ENCODE measurements at places on chromosomes 16 and 17.
A peak's percentile ranks its signal among the peaks of the same experiment; 100 is the strongest.

DNA sequence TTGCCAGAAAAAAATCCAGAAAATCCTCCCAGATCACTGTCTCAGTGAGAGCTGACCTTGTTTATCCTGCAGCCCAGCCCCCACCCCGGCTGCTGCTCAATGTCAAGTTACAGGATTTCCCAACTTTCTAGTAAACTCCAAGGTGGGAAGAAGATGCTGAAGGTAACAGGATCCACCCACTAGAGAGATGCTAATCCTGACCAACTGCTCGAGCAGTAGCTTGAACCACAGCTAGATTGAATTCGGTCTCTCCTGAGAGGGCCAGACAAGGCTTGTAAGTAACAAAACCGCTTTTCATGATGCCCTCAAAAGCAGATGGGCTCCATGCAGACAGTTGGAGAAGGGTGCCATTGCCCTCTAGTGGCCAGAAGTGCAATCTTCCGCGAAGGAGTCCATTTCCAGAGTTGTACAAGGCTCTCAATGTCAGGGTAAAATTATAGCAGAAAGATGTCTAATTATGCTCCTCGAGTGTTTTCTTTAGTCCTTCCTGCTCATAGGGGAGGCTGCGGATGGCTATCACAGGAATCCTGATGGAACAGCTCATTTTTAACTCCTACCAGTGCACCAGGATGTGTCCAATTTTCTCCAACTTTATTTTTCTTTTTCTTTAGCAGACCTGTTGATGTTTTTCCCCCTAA lies 3.9 kb downstream of the CDH11 start:
- peak; percentile 87 for DNase-seq

DNA sequence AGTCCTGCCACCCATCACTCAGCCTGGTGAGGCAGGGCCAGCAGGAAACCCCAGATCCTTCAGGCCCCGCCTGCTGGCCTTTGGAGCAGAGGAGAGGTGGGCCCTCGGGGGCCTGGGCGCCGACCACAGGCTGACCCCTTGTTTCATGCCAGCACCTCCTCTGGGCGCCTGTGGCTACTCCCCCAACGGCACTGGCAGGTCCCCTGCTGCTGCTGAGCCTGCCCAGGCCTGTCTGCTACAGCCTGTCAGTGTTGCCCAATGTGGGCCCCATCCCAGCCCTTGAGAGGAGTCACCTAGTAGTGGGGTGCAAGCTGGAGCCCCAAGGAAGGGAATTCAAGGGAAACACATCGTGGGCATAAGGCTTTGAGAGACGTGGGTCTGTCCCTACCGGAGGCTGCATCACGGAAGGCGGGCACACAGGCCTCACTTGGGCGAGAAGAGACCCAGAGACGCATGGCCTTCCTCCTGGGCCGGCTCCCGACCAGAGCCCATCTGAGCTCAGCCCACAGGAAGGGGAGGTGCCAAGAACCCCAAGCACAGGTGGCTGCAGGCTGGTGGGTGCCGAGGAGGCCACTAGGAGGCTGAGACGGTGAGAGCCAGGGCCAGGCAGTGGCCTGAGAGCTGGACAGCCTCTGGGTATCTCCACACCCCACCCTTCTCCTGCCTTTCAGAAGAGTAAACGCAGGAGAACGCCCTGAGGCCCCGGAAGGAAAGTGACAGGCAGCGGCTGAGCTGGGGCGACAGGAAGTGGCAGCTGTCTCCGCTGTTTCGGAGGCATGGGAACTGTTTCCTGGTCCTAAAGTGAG lies 8.0 kb upstream of the FASN start:
- no peak for DNase-seq

DNA sequence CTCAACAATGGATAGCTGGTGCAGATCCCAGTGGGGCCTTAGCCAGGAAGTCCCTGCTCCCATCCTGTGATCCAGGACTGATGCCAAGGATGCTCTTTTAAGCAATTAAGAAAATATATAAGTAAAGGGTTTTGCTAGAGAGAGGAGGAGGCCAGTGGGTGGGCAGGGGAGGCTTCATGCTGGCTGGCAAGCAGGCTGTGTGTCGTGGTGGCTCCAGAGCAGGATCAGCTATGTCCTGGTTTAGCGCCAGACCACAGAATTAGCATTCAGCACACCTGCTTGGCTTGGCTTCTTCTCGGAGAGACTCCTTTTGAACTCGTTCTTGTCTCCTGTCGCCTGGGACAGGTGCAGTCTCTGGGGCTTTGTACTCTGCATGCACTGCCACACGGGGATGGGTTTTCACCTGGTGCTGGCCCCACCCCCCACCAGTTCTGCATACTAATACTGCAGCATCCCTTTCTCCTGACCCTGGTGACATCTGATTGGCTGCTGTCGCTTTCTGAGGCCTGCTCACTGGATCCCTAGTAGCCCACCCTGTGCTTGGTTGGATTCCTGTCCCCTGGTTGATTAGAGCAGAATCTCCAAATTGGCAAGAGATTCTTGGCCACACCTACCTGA lies 66.1 kb downstream of the PLD6 start:
- no peak for DNase-seq

GRCh38 chr16:57186872-57187854 lies 1.0 kb downstream of the RSPRY1 start:
- peak; percentile 56 for DNase-seq

GRCh38 chr17:9225305-9226101 lies 204.2 kb downstream of the NTN1 start:
- DNase-seq = no peak

DNA sequence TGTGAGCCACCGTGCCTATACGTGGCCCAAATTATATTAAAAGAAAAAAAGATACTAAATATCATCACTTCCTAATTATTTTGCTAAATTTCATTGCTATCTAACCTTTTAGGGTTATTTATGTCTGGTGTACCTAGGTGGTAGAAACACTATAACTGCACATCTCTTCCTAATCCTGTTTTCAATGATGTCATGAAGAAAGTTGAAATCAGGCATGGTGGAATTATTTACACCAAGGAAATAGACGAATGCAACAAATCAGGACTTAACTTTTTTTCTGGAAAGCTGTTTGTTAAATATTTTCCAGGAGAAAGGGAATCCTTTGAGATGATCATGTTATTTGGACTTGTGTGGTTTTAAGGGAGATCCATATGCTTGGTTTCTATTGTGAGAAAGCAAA lies 39.2 kb upstream of the SKAP1 start:
- DNase-seq = no peak

DNA sequence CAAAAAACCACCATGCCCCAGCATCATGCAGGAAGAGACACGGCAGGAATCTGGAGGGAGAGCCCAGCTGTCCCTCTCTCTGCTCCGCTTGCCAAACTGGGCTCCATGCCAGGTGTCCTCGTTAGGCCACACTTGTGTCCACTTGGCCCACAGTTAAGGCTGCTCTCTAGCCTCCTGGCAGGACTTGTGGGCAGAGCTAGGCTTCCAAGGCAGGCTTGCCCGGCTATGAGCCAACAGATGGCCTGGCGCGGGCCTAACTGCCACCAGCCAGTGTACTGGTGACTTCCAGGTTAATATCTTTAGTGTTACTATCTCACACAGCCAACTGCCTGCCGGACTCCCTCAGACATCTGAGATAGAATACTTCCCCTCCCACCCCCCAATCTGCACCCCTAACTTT lies 10.6 kb downstream of the ATP6V0D1 start:
- no peak for DNase-seq

DNA sequence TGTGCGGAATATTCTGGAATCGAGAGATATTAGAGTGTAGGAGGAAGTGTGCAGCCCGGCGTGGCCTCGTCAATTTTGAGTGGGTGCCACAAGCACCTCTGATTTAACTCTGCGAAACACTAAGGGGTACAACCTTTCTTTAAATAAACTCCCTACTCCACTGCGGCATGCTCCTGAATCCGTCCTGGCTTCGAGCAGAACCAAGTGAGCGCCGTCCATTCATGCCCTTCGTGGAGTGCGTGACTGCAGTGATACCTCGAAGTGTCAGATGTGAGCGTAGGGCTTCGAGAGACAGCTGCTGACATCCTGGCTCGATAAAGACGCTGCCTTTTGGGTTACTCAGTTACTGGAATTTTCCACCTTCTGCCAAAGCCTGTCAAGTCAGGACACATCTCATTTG lies 128.8 kb downstream of the FOXL1 start:
- no peak for DNase-seq

- no peak for DNase-seq
These were observed 150.9 kb downstream of the CDH8 start for GRCh38 chr16:61885343-61885742.

Data from fibroblast of mammary gland (primary cell).